ENCODE measurements at places on chromosomes 5 and 9. TPM values are rescaled to one million over a fixed set of nuclear protein-coding genes. Genes with fewer than 3 reads are reported as not detected.
A peak's percentile ranks its signal among the peaks of the same experiment; 100 is the strongest.

PCDHB8 gene
- polyA plus RNA-seq = not detected

SLC1A1 gene
- polyA plus RNA-seq = 3.1 TPM

PCDHA9 gene
- not detected for polyA plus RNA-seq

IFNA2 gene
- not detected for polyA plus RNA-seq

LCN12 gene
- polyA plus RNA-seq = 3.3 TPM

NEUROG1 gene
- polyA plus RNA-seq = not detected

GRCh38 chr9:3263698-3264097, 262.1 kb downstream of the RFX3 start:
- no peak for DNase-seq

DNA sequence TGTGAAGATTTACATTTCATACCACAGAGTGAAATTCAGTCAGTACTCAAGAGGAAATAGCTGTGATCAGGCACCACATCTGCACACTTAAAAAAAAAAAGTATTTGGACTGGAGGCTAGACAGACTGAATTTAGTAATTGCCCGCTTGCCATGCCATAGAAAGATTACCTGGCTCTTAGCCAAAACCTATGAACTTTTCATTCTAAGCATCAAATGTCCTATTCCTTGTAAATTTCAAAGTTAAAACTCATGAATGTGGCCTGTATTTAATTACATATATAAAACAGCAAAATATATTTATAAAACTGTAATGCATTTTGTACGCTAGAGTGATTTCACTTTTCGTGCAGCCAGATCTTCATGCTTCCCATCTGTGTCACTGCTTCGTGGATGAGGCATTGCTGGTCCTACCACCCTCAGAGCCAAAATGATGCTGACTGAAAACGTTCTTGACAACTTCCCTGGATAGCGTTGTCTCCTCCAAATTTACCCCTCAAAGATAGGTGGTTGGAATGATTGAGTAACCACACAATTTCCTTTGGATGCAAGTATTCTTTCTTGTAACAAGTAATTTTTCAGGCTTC, 447.9 kb upstream of the SGCD start:
- DNase-seq = no peak

DNA sequence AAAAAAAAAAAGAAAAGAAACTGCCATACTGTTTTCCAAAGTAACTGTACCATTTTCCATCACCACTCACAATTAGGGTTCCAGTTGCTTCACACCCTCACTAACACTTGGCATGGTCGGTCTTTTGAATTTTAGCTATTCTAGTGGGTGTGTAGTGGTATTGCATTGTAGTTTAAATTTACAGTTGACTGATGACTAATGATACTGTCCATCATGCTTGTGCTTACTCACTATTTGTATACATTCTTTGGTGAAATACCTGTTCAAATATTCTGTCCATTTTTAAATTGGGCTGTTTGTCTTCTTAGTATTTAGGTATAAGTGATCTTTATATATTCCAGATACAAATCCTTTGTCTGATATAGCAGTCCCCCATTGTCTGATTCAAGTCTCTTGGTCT, 36.2 kb upstream of the ZNF169 start:
- no peak for DNase-seq

- DNase-seq = no peak
These were observed 61.7 kb upstream of the TAF11L2 start for GRCh38 chr5:17436350-17436749.

DNA sequence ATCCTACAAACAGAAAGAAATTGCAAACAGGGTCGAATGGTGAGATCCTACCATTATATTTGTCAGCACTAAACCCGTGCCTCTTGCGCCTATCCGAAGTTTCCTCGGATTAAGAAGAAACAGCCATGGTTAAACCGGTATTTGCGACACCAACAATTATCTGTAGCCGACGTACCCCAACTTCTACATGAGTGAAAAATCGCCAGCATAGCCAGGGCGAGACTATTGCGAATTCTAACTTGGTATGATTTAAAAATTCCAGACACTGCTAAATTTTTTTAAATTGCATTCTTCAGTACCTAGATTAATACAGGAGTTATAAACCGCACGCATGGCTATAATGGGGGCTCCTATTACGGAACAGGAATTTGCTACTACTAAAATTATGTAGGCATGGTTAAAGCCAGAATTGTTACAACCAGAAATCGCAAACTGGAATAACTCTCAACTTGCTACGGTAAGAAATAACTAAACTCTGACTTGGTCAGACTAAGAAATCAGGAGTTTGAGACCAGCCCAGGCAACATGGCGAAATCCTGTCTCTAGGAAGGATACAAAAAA, 25.3 kb upstream of the ANXA2R start:
- no peak for DNase-seq

DNA sequence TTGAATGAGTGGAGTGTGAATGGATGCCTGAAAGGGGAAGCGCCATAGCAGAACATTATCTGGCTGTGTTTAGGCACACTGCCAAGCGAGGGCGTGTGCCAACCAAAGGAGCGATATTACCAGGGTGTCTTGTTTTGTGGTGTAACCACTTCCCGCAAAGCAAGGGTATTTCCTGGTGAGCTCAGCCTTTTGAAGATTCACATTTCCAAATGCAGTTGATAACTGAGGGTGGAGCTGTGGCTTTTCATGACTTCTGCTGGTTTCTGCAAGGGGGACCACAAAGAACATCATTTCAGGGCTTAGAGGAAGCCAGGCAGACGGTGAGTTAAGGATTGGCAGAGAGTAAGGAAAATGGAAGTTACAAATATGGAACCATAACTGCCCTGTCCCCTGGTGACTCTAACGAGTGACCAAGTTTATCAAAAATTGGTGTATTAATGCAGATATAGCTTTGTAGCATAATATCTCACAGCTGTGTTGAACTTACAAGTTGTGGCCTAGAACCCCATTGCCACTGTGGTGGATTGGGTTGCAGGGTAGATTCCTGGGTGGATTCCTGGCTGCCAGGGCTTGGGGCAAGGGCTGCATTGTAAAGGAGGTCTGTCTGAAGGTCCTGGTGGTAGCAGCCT, 71.4 kb downstream of the RALGPS1 start:
- no peak for DNase-seq

- DNase-seq = peak; percentile 51
These were observed 2.5 kb upstream of the FSD1L start for GRCh38 chr9:105445203-105445881.

DNA sequence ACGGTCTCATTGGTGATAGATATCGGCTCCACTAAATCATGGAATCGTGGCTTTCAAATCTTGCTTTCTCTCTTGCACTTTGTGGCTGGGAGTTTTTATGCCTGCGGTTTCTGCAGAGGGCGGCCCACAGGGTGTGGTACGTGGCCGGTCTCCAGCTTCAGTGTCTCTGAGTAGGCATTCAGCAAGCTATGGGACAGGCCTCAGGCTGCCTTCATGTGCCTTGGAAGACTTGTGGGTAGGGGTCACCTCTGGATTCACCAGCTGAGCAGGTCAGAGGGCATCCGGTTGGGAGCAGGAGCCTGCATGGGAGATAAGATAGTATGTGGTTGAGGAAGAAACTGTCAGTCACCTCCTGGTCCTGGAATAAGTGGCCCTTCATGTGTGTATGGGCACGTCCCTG, 47.7 kb downstream of the AMBP start:
- DNase-seq = no peak

GRCh38 chr9:98289614-98290201, 34.3 kb upstream of the TBC1D2 start:
- DNase-seq = no peak

- DNase-seq = no peak
These were observed 16.9 kb downstream of the HMGXB3 start for GRCh38 chr5:150017226-150018005.

DNA sequence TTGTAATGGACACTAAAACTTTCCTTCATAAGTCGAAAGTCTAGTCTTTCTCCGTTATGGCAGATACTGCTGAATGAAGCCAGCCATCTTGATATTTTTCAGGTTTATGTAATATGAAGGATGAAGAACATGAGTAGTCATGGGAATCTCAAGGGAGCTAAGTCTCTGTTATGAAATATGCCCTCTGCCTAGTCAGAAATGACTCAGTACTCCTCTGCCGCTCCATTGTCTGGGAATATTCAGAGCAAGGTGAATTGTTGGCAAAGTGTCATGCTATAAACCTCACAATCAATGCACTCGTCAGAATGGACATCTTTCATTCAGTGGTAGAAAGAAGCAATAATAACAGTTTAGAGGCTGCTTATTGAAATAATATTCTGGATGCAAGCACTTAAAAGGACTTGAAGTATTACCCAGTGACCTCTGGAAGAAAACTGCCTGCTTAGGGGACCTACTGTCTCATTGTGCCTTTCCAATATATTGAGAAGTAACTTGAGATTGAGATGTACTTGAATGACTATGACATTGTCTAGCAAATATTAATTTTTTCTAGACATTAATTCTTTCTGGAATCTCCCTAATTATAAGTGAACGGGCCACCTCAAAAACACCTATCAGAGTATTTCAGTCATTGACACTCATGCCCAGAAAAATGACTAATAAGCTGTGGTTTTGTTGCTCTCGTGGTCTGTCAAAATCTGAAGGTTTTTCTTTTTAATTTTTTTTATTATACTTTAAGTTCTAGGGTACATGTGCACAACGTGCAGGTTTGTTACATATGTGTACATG, 1011.5 kb upstream of the ACO1 start:
- DNase-seq = no peak

GRCh38 chr5:137022043-137022442, 477.1 kb downstream of the SPOCK1 start:
- no peak for DNase-seq

DNA sequence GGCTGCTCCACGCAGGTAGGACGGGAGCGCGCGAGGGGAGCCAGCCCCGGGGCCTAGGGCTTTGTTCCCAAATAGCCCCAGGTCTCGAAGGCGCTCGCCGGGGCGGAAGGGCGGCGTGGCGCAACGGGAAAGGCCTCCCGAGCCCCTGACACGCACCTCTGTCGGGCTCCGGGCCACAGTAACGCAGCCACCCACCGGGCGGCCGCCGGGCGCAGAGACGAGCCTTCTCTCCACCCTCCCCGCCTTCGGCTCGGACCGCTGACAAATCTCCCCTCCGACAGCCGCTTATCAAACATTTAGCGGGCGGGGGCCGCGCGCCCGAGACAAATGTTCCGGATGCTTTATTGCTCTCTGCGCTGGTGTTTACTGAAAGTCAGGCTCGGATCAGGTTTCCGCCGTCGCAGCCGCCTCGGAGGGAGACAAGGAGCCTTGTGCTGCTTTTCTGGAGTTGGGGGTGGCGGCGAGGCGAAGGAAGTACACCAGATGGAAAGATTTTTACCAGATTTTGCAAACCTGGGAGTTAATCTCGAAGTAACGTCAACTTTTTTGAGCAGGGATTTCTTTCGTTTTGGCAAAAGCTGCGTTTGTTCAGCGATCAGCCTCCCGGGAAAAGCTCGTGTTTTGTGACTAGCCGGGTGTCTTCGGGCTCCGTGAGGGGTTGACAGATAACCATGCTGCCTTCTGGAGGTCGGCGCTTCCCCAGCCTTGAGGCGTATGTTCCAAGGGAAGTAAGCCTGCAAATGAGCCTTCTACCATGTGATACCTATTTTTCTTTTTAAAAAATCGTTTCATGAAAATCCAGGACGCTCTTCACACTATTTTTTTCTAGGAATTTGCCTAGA, 950 bp downstream of the RGMB start:
- DNase-seq = peak; percentile 64

DNA sequence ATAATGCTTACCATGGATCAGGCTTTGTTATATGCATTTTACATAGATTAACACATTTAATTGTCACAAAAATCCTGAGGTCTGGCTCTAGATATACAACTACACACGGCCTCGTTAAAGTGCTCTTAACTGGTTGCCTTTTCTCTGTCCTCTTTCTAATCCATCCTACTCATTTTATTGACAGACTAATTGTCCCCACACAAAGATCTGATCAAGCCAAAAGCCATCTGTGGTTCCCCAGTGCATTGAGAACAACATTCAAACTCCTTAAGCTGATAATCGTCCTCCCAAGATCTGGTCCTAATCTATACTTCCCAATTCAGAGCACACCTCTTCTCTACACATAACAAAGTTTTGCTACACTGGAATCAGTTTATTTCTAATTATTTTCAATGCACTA, 23.9 kb upstream of the PPP2R2B start:
- DNase-seq = no peak

DNA sequence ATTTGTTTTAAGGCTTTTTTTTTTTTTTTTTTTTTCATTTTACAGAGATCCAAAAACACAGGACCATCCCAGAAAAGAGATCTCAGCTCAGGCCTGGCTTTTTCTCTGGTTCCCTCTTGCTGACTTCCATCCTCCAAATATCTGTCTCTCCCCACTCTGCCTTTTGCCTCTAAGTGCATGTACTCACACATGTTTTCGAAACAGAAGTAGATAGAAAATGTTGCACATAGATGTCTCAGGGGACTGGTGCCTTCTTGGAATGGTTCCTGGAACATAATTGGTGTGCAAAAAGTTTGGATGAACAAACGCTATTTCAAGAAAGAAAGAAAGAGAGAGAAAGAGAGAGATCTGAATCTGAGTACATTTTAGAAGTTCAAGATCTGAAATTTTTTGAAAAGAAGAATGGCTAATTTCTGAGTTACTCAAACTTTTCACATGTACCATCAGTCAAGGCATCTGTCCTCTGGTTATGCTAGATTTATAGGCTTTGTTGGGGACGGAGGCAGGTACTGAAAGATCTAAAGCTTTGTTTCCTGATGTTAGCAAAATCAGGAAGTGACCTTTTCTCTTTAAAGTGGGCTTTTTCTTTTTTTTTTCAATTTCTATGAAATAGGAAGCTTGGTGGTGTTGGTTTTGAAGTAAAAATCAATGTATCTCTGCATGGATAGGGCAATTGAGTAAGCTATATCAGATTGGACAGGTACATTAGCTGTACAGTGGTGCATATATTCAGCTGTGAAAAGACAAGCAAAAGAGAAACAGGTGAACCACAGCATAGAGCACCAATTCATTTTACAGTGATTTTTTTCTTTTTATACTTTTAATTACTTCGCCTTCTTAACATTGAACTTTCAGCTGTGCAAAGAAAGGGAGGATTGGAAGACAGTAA, 8.5 kb upstream of the TNFSF8 start:
- no peak for DNase-seq

GRCh38 chr9:4346131-4346530, 46.3 kb upstream of the GLIS3 start:
- DNase-seq = no peak

DNA sequence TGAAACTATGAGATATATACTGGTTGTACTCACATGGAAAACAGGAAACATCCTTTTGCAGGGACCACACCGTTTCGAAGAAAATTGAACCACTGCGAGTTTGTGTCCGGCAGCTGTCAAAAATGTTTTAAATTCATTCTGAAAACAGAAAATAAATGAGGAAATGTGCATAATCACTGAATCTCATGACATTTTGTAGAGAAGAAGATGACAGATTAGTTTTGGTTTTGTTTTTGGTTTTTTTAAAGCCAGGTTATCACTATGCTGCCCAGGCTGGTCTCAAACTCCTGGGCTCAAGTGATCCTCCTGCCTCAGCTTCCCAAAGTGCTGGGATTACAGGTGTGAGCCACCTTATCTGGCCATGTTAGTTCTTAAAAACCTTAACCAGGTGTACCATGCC, 3.5 kb downstream of the TXNDC8 start:
- DNase-seq = no peak

Data from aorta (tissue), 5 donors.